Muscle of leg (tissue), 16 donors: ENCODE measurements at places on chromosomes 12 and 14.
A peak's percentile ranks its signal among the peaks of the same experiment; 100 is the strongest.

DNA sequence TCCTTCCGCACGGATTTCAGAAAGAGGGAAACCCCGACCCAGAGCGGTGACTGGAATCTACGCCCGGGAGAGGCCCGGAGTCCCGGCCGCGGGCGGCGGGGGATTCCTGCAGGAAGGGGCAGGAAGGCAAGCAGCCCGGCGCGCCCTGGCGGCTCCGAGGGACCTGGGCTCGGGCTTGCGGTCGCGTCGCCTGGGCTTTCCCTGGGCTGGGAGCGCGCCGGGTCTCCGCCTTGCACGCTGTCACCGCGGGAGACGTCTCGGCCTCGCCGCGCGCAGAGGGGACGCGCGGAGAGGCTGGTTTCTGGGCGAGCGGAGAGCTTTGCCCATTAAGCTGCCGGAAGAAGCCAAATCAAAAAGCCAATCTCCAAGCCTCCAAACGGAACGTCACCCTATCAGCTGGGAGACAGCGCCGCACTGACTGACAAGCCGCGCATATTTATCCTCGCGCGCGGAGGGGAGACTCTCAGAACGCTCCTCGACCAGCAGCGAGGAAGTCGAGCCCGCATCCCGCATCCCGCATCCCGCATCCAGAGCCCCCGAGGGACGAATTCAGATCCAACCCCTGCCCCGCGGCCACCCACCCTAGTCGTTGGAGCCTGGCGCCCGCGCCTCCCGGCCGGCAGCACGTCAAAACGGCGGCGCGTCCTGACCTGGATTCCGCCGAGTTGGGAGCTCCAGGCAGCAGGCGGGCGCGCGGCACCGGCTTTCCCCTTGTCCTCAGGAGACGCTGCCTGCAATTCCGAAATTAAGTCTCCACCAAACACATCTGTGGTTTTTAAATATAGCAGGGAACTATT is at the start of gene SLC8A3:
Gene SLC8A3, minus strand, starts transcription at position 293 of the 797 bp plus-strand sequence. CDS start 20,529 bp downstream, outside the sequence.
- peaks cover 31% of the 10 kb centered on the region for H3K4me1 ChIP-seq
- H3K27me3 ChIP-seq: peaks cover 49% of the 10 kb centered on the region
- H3K4me3 ChIP-seq: peak within 1 kb of the TSS; percentile 46
- DNase-seq: peak; percentile 61
- peak within 1 kb of the TSS; percentile 71 for H3K27ac ChIP-seq
- H3K36me3 ChIP-seq: no peaks in the 10 kb centered on the region

GRCh38 chr14:105070760-105071137 is 5.5 kb upstream of the GPR132 start:
- H3K36me3 ChIP-seq: no peaks in the 10 kb centered on the region
- peaks cover 49% of the 10 kb centered on the region for H3K4me1 ChIP-seq
- no peak overlapping the region for H3K4me3 ChIP-seq
- peaks cover 15% of the 10 kb centered on the region for H3K27me3 ChIP-seq
- H3K27ac ChIP-seq: no peak overlapping the region

DNA sequence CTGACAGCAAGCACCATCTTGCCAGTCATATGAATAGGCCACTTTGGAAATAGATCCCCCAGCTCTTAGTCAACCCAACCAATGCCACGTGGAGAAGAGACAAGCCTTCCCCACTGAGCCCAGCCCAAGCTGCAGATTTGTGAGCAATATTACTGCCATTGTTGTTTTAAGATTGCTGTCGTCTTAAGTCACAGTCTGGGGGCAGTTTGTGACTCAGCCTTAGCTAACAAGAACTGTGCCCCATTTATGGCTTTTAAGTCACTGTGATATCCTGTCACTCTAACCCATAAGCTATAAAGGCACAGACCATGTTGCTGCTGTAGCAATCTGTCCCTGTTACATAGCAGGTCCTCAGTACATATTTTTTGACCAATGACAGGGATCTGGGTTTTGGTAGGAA is 464.2 kb downstream of the MED13L start:
- H3K27me3 ChIP-seq: peaks cover 7% of the 10 kb centered on the region
- no peak overlapping the region for H3K27ac ChIP-seq
- peaks cover 2% of the 10 kb centered on the region for H3K4me1 ChIP-seq
- no peak for DNase-seq
- no peaks in the 10 kb centered on the region for H3K36me3 ChIP-seq
- H3K4me3 ChIP-seq: no peak overlapping the region

GRCh38 chr12:104468371-104468770 is 11.6 kb downstream of the CHST11 start:
- H3K27me3 ChIP-seq: no peaks in the 10 kb centered on the region
- no peak overlapping the region for H3K27ac ChIP-seq
- no peak for DNase-seq
- no peak overlapping the region for H3K4me3 ChIP-seq

- H3K4me3 ChIP-seq: no peak overlapping the region
- H3K36me3 ChIP-seq: peaks cover 3% of the 10 kb centered on the region
- no peak for DNase-seq
- H3K27ac ChIP-seq: no peak overlapping the region
- H3K4me1 ChIP-seq: no peaks in the 10 kb centered on the region
Observed at GRCh38 chr14:34810028-34810427, 65.1 kb downstream of the BAZ1A start.

DNA sequence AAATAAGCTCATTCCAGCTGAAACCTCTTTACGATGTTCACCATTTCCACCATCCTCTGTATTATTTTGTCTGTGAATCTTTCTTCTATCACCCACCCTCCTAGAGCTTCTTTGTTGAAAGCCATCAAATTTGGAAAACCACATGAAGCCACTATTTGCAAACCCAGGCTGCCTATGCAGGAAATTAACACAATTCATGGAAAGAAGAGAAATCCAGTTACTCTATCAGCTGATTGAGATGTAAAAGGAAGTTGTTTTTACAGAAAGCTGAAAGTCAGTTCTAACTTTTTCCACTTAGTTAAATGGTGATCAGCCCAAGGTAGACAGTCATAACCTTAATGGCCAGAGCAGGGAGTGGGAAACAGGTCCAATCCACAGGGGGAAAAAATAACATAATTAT is 6.6 kb downstream of the RHOJ start:
- no peaks in the 10 kb centered on the region for H3K4me1 ChIP-seq
- no peak overlapping the region for H3K4me3 ChIP-seq
- H3K36me3 ChIP-seq: peaks cover 13% of the 10 kb centered on the region
- no peak overlapping the region for H3K27ac ChIP-seq
